ENCODE measurements at places on chromosomes 3 and 15.

- no peak for DNase-seq
Observed at GRCh38 chr15:101406036-101406435, 83.5 kb downstream of the PCSK6 start.

- no peak for DNase-seq
Observed at GRCh38 chr3:152291649-152292066, 22.9 kb downstream of the MBNL1 start.

GRCh38 chr3:159280386-159281191 is 478.7 kb downstream of the MFSD1 start:
- no peak for DNase-seq

DNA sequence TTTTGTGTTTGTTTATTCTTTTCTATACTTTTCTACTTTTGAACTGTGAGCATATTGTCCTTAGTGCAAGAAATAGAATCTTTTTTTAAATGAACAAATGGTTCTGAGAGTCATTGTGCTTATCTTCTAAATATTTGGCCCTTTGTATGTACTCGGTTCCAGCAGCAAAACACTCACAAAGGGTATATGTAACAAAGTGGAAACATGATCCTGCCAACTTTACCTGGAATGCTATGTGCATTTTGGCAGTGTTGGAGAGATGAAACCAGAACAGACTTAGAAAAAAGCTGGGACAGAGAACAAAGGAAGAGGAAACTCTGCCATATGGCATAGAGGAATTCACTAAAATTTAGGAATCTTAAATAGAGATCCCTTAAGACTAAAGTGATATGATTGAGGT is 150.1 kb downstream of the FGF12 start:
- DNase-seq: no peak

GRCh38 chr3:16849795-16850194 is 35.0 kb upstream of the PLCL2 start:
- DNase-seq: peak; percentile 18

DNA sequence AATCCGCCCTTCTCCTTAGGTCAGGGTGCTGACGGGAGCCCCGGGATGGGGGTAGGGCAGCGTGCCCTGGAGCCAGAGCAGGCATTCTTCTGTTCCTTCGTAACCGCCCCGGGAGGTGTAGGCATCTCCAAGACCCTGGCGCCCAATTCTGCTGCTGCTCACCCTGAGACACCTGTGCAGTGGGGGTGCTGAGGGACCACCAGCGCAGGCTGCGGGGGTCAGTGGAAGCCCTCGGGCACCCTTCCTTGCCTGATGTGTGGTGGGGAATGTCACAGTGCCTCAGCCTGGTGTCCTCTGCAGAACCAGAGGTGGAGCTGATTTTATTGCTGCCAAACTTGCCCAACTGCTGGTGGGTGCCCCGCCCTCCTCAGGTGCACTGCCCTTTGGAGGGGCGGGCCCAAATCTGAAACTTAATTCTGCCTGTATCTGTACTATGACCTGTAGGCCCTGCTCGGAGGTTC is 7.3 kb downstream of the CSK start:
- no peak for DNase-seq

GRCh38 chr3:101036676-101037075 is 43.5 kb upstream of the ABI3BP start:
- no peak for DNase-seq

- no peak for DNase-seq
Observed at GRCh38 chr3:10004506-10004905, 17.9 kb upstream of the EMC3 start.

- DNase-seq: no peak
Observed at GRCh38 chr3:61425356-61425755, 136.0 kb upstream of the PTPRG start.

GRCh38 chr3:111035316-111035715 is 36.3 kb upstream of the NECTIN3 start:
- DNase-seq: no peak

DNA sequence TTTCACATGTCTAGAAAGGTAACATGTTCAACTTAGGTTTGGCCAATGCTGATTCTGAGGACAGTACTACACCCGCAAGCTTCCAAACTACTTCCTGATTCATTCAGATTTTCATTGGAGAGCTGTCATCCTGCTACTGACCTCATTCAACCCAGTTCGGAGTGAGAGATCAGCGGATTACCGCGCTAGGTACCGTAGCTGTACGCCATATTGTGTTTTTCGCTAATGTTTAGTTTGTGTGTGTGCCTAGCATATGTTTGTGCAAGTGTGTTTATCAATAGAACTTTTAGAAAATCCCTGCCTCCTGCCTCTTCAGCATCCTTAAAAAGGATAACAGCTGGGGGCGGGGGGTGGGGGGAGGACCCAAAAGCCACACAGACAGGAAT is 1.1 kb downstream of the ZBTB20 start:
- peak; percentile 31 for DNase-seq

DNA sequence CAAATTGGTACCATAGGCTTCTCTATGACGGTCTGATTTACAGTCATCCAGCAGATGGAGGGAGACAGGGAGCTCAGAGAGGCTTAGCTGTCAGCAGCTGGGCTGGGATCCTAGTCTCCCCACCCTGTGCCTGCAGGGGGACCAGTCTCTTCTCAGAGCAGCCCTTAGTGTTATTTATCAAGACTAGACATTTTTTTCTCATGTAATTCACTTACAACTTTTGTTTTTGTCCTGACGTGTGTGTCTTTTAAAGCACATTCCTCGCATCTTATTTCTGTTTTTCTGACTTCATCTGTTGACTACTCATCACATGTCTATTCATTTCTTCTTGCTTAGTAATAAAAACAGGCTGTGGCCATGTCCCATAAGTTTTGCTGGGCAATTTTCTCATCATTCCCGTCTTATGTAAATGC is 116.1 kb downstream of the KLF13 start:
- peak; percentile 26 for DNase-seq

GRCh38 chr15:55256281-55257011 is 33.2 kb downstream of the RAB27A start:
- no peak for DNase-seq

DNA sequence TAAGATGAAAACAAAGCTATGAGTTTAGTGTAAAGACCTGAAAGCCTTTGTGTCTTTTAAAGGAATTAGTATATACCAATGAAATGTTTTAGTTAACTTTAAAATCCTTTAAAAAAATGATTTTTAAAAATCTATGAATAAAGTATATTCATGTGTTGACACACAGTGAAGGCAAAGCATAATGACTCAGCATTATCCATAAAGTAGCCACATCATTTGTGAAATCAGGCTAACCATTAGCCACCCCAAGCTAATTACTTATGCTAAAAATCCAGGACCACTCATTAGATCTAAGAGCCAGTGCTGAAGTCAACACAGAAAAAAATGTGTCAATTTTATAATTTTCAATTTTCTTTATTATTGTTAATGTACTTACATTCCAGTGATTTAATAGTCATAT is 310.2 kb downstream of the TBC1D5 start:
- DNase-seq: no peak

DNA sequence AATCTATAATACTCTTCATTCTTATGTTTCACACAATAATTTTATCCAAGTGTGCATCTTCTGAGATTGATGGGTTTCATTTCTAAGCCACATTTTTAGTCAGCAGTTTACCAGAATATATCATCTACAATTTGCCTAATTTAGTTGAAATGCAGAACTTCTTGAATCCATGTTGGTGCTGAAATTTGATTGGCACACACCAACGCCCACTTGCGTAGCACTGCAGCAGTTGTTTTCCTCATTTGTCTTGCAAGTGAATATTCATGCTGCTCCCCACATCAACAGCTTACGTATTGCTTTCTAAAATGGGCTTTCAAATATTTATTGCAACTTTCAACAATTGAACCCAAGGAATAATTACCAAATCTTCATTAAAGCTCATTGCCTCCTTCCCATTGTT is 87.8 kb upstream of the CTDSPL start:
- no peak for DNase-seq

DNA sequence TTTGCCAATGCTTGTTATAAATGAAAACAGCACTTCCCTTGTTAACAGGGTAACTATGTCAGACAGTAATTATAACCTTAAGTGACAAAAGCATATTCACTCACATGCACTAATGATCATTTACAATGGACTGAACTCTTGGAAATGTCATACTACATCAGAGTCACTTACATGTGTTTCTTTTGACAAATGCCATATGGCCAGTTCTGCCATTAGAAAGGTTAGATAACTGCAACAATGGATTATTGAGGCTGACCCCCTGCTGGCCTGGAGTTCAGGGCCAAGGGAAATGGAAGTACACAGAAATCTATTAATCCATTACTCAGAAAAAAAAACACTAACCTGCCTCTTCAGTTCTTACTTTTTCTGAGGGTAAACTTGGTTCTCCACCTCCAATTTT is 313.4 kb downstream of the CNTN3 start:
- DNase-seq: no peak

DNA sequence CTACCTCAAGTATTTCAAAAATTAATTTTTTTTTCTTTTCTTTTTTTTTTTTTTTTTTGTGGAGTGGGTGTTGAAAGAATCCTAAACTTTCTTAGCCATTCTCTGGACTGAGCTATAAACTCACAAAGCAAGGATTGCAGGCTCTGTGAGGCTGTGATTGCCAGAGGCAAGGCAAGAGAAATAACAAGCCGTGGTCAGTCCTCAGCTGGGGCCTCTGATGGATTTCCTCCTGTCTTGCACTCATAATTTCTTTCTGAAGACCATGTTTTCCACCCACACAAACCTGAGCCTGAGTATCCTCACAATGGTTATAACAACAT is 1.3 kb downstream of the CX3CR1 start:
- no peak for DNase-seq

DNA sequence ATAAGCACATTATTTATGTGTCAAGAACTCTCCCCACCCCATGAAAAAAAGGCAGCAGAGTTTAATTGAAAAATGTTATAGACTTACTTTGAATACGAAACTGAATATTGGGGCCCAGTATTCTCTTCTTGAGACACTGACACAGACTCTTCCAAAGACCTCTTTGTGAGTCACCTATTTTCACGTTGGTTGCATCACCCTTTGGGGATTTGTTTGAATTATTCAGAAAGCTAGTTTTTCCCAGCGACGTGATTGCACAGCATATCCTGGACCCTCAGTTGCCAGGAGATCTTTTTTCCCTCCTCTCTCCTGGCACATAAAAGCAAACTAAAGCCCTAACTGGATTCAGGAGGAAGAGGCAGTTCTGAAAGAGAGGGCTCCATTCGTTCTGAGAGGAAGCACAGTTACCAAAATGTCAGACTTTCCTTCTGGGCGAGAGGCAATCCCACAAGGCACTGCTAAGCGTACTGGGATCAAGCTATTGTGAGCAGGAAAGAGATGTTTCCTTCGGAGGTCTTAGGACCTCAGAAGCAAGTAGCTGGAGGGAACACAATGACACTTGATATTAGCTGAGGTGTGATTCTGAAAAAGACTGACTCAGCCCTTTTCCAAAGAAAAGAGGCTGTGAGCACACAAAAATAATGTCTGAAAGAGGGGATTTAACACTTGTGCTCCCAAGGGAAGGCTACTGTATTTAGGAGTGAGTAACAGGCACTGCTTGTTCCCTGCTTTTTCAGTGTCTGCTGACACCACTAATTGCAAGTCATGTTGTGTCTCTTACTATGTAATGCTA is 65.8 kb upstream of the CADPS start:
- DNase-seq: no peak

GRCh38 chr3:189056646-189057335 is 115.0 kb upstream of the TPRG1 start:
- no peak for DNase-seq

DNA sequence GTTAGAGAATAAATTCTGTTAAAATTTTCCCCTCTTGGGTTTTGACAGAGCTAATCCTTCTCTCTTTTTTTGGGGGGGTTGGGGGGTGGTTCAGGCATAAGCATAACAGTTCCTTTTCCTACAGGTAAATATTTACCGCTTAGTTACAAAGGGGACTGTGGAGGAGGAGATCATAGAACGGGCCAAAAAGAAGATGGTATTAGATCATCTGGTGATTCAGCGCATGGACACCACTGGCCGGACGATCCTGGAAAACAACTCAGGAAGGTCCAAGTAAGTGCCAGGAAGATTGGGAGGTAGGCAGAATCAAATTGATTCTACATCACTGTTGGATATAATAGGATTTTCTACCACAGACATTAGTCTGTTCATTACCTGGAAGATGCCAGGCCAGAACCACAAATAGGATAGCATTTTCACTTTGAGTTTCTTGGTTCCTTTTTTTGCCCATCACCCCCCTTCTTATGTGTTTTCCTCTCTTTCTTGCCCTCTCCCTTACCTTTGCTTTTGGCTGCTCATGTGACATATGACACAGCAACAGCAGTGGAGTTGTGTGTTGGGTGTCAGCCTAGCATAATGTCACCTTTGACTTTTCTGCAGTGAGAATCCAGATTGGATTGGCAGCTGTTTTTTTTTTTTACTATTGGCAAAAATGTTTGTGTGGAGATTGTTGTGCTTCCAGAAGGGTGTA is 79.0 kb downstream of the CHD2 start:
- no peak for DNase-seq

DNA sequence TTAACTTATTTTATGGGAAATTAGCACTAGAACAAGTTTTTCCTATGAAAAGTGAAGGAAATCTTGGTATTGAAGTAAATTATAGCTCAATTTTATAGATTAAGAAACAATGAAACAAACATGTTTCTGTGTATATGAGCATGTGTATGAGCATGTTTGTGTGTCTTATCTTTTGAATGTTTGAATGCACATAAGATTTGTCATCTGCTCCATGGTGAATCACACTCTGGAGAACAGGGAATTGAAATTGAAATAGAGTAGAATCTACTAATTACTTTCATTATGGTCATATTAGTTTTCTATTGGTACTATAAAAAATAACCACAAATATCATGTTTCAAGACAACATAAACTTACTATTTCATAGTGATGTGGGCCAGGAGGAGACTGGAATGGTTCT is 646.6 kb downstream of the OTOL1 start:
- no peak for DNase-seq

DNA sequence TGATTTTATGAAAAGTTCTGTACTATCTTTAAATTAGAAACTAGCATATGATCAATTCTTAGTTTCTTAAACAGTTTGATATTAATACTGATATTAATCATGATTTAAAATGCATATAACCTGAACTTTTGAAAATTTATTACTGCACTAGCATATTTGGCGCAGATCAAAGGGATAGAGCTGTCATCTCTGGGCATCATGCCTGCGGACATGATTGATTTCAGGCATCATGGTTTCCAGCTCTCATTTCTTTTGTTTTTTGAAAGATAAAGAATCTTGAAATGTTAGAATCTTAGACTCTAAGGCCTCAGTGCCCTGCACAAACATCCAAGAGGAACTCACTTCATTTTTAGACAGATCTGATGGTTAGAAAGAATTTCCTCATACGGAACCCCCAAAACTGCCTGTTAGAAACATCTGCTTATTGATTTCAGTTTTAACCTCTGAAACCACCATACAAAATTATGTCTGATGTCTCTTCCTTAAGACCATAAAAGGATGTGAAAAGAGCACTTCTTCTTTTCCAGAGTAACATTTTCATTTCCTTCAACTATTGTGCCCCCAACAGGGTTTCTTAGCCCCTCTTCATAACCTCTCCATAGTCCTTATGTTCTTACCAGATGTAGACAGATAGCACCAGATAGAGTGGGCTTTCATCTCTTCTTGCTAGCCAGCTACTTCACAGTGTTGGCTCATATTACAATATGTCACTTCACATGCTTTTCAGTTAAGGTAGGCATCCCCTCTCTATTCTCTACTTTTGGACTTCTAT is 110.8 kb downstream of the BBX start:
- no peak for DNase-seq

GRCh38 chr3:11199902-11200845 is 45.9 kb downstream of the HRH1 start:
- no peak for DNase-seq

Measured in astrocyte of the cerebellum (primary cell).